ENCODE measurements at places on chromosomes 5 and 9.

GRCh38 chr5:112165897-112166737, 253.0 kb downstream of the EPB41L4A start:
- DNase-seq, result no peak

GRCh38 chr9:2816476-2817141, 27.3 kb downstream of the PUM3 start:
- no peak for DNase-seq

- DNase-seq, result no peak
These were observed 76.9 kb downstream of the CDH6 start for GRCh38 chr5:31270396-31270795.

DNA sequence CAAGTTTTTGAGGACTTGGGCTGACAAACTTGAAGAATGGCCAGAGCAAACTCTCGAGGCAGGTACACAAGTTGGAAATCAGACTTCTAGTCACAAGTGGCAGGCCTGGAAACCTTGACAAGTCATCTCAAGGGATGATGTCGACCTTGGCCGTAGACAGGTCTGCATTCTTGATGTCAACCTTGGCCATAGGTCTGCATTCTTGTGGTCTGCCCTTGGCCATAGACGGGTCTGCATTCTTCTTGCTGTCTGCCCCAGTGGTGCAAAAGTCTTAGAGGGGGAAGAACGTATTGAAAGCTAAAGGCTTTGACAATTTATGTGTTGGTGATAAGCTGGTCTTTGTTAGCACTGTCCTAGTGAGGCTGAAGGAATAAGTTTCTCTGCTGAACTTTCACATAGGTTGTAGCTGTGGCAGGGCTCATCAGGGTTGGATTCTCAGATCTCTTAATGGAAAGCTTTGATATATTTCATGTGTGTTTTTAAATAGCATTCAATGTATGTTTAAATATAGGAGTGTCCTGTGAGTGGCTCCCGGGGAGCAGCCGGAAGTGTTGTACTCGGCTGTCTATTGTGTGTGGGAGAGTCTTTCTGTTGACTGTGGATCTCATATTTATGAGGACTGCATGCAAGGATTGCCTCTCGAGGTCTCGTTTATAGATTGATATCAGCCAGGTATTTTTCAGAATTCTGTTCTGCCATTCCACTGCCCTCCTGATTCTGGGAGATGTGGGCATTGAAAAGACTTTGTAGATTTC, 27.0 kb downstream of the SUB1 start:
- no peak for DNase-seq

DNA sequence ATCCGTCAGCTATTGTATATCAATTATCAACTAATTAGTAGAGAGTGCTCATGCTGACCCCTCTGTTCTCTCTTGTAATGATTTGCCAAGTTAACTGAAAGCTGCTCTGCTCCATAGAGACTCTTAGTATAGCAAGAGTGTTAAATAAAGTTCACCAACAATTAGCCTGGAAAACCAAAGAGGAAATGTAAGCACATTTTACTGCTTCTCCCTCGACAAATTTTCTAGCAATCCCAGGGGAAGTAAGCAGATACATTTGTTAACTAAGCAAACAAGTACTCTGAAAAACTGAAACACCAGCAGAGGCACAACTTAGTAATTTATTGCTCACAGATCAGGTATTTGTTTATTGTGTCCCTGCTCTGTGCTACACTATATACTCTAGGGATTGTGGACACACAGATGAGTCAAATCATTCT, 162.2 kb downstream of the GLIS3 start:
- DNase-seq, result no peak

DNA sequence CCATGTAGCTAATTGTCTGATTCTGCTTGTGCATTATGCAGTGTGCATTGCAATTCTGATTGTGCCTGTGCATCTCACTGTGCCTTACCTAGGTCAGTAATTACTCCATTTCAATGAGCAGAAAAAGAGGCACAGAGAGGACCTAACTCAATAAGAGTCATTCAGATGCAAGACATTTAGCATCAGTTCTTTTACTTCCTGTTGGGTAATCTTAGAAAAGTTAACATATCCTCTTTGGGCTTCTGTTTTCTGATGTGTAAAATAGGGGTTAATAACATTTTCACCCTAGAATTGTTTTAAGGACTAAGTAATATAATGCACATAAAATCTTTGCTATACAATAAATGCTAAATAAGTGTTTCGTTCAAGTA, 7.0 kb upstream of the DCTN4 start:
- DNase-seq, result no peak

- DNase-seq, result no peak
These were observed 329.2 kb downstream of the EFNA5 start for GRCh38 chr5:107341376-107342084.

DNA sequence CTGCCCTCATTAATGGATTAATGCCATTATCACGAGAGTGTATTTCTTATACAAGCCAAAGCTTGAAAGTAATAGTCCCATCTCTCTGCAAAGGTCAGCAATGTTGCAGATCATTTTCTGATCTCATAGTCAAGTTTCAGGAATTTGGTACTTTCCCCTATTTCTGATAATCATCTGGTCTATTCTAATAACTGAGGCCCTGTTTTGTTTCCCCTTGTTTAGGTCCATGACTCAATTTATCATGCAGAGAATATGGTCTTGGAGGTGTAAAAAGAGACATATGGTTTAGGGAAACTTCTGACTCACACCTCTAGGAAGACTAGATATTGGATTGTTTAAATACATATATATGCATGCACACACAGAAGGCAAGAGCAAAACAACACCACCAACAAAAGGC, 339.3 kb upstream of the NUDT12 start:
- no peak for DNase-seq

DNA sequence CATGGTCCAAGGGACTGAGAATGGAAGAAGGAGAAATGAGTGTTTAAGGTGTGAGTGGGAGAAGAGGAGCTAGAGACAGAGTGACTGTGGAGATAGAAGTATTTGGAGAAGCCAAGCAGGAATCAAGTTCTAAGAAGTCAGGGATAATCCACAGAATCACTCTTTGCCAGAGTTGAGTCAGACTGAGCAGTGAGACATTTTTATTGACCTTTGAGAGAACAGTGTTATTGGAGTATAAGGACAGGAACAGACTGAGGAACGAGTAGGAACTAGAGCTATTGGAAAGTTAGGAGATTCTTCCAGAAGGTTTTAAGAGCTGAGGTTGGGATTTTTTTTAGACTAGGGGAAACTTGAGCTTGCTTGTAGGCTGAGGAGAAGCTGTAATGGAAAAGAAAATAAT, 37.2 kb downstream of the RCL1 start:
- no peak for DNase-seq

DNA sequence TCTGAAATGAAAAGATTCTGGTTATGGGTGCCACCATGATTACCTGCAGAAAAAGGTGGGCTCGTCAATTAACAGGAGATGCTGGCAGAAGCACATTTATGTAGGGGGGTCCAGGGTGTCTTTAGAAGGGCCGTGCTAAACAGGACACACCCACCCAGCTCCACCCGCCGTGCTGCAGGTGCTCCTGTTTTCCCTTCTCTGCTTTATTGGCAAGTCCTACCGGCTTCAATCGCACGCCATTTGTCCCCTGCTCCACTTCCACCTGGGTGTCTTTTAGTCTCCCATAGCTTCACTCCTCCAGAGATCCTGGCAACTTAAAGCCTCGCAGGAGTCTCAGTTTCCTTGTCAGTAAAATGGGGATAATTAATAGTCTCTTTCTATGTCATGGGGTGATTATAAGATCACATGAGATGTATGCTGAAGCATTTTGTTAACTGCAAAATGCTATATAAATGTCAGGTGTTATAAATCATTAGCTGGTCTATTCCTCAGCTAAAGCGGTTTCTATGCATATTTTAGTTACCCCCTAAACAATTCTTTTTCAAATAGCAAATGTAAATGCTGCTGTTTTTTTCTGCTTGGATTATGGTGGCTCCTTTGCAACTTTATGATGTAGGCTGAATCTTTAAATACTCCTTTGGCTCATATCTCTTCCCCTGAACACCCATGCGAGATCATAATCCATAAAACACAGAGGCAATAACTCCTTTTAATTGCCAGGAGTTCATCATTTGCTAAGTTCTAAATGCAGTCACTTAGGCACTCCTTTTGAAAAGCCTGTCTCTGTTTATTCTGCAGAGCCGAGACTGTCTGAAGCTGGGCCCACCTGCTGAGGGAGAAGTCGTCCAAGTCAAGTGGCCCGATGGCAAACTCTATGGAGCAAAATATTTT, 406.9 kb downstream of the KDM4C start:
- no peak for DNase-seq

- DNase-seq, result no peak
These were observed 101.4 kb upstream of the IRX4 start for GRCh38 chr5:1983919-1984695.

- DNase-seq, result no peak
These were observed 96.5 kb downstream of the PRRT1B start for GRCh38 chr9:131641618-131642495.

- DNase-seq, result no peak
These were observed 34.5 kb upstream of the MED10 start for GRCh38 chr5:6412811-6413210.

GRCh38 chr5:139851558-139851957, 56.0 kb downstream of the PSD2 start:
- no peak for DNase-seq

DNA sequence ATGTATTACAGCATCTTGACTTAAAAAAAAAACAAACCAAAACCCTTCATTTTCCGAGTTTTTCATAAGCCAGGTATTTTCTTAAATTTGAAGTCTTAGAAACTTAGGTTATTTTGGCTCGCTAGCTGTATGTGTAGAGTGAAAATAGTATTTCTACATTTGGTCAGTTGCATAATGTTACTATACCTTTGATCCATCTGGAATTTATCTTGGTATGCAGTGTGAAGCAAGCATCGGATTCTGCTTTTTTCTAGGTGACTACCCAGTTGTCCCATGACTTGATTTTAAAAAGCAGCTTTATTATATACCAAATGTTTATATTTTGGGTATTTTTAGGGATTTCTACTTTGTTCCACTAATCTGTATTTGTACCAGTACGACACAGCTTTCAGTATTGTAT, 27.7 kb downstream of the UBAP1 start:
- DNase-seq, result no peak

- no peak for DNase-seq
These were observed 203.2 kb downstream of the RAB3C start for GRCh38 chr5:58786035-58786434.

- DNase-seq, result no peak
These were observed 3.2 kb upstream of the NR4A3 start for GRCh38 chr9:99818500-99818899.

- DNase-seq, result no peak
These were observed 13.3 kb downstream of the MYOZ3 start for GRCh38 chr5:150674341-150674821.

- no peak for DNase-seq
These were observed 215.3 kb downstream of the MEF2C start for GRCh38 chr5:88667496-88668201.

DNA sequence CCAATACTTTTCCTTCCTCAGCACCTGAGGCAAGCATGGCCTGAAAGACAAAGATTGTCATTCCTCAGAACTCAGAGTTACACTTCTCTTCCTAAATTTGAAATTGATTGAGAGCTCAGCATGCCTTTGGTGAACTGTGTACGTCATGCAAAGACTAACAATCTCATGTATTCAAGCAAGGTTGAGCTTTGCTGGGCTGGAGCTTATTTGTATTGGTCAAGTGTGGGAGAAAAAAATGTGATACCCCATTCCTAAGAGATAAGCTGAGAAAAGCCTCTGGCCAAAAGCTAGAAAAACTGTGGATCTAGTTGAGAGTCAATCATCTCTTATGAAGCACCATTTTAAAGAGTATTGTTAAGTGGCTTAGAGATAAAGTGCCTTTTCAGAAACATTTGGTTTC, 392.2 kb downstream of the RASEF start:
- DNase-seq, result no peak

DNA sequence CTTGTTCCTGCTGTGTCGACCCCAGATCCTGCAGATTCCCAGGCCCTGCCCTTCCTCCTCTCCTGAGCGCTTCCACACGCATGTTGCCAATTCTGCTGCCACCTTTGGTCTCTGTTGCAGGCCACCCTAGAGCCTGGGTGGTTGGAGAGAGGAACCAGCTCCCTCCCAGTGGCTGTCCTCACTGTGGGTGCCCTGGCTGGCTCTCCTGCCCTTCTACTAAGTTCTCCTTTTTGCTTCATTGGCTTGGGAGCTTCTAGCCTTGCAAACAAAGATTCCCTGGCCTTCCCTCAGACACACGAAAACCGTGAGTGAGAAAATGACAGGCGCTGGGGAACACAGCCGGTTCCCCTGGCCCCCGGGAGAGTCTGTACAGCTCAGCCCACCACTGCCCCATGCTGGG, 14.2 kb upstream of the NCS1 start:
- DNase-seq, result no peak

DNA sequence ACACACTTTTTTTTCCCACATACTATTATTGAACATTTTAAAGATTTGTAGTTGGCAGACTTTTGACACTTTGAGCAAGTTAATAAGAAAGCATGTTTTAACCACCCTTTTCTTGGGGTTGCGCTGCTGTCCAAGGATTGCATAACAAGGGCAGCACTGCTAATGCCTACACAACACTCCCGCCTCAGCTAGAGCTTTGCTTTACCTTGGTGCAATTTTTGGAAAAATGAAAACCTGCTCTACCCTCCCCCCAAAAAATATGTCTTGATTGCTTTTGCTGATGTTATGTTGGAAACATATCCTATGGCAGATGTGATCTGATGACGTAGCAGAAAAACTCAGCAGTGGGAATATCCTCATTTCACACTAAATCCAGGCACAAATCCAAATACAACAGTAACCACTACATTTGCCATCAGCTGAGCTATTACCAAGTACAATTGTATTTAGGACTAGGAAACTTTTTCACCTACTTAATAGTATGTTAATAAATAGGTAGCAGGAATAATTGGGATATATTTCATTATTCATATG, 51.5 kb downstream of the UBE2R2 start:
- DNase-seq, result no peak

DNA sequence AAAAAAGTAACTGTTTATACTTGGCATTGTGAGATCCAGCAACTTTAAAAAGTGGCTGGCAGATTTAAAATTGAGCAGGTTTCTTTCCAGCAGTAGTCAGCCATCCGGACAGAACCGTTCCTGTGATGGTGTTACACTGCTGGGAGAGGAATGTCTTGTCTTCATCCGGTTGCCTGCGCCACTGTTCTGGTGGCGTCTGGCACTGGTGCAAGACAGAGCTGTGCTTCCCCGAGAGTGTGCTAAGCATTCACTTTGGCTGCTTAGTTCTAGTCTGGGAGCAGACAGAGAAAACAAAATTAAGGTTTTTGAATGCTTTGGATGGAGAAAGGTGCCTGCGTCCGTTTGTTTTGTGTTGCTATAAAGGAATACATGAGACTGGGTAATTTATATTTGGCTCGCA, 35.5 kb upstream of the CREBRF start:
- DNase-seq, result no peak
